SK-MEL-5 (cell line): ENCODE measurements at places on chromosomes 5 and 9. TPM values are rescaled to one million over a fixed set of nuclear protein-coding genes. Genes with fewer than 3 reads are reported as not detected.

The NSUN2 gene
- total RNA-seq: 124 and 130 TPM in 2 replicates

The GRM6 gene
- total RNA-seq: not detected in 2 replicates

The SOHLH1 gene
- 0.27 TPM in 1 of 2 replicates, not detected in the other for total RNA-seq

The GGTA1 gene
- not detected in 2 replicates for total RNA-seq

The ZFP37 gene
- total RNA-seq: 1.3 and 1.4 TPM in 2 replicates

The MPDZ gene
- 28.4 and 29.4 TPM in 2 replicates for total RNA-seq

The CDX1 gene
- total RNA-seq: not detected in 2 replicates

The ARID3C gene
- 0.11 and 0.26 TPM in 2 replicates for total RNA-seq

The TMEM232 gene
- total RNA-seq: 0.74 and 2.0 TPM in 2 replicates

The PCDHGA10 gene
- total RNA-seq: 0.18 and 0.21 TPM in 2 replicates

The COL23A1 gene
- not detected in 2 replicates for total RNA-seq

The FRRS1L gene
- 0.03 TPM in 2 replicates for total RNA-seq

The FAM169A gene
- total RNA-seq: 10.2 and 10.5 TPM in 2 replicates

The DRD1 gene
- not detected in 2 replicates for total RNA-seq

The AGXT2 gene
- total RNA-seq: not detected in 2 replicates

The UNC5A gene
- total RNA-seq: 0.08 TPM in 1 of 2 replicates, not detected in the other

The MYOT gene
- total RNA-seq: 0.05 and 0.08 TPM in 2 replicates

The UBQLN1 gene
- total RNA-seq: 176 and 182 TPM in 2 replicates

The TAS2R1 gene
- not detected in 2 replicates for total RNA-seq

The CRHBP gene
- total RNA-seq: not detected in 2 replicates

The NINJ1 gene
- total RNA-seq: 75.9 and 81.3 TPM in 2 replicates

The TAF11L10 gene
- total RNA-seq: not detected in 2 replicates

The PKD2L2 gene
- total RNA-seq: 0.11 TPM in 2 replicates

The MAMDC2 gene
- total RNA-seq: 1.6 TPM in 2 replicates

The ZNF622 gene
- 107 and 112 TPM in 2 replicates for total RNA-seq

The ZNF658 gene
- total RNA-seq: 7.4 and 8.0 TPM in 2 replicates

The FAXDC2 gene
- total RNA-seq: 13.7 and 15.2 TPM in 2 replicates

The ENHO gene
- total RNA-seq: 0.43 and 0.92 TPM in 2 replicates

The GMCL2 gene
- total RNA-seq: not detected in 2 replicates

The PCDHB16 gene
- total RNA-seq: 0.55 and 0.75 TPM in 2 replicates

The GALT gene
- total RNA-seq: 14.4 and 22.0 TPM in 2 replicates

The PCDHB2 gene
- total RNA-seq: 0.95 and 1.8 TPM in 2 replicates

The GHR gene
- 60.6 and 70.5 TPM in 2 replicates for total RNA-seq

The NME5 gene
- total RNA-seq: 8.3 and 8.5 TPM in 2 replicates

The FLT4 gene
- total RNA-seq: 0.58 and 2.0 TPM in 2 replicates

The JAKMIP2 gene
- total RNA-seq: 0.03 and 0.05 TPM in 2 replicates
